ENCODE measurements at places on chromosomes 2 and 18.

GRCh38 chr2:118374974-118375755 is 286.9 kb downstream of the INSIG2 start:
- DNase-seq: no peak

DNA sequence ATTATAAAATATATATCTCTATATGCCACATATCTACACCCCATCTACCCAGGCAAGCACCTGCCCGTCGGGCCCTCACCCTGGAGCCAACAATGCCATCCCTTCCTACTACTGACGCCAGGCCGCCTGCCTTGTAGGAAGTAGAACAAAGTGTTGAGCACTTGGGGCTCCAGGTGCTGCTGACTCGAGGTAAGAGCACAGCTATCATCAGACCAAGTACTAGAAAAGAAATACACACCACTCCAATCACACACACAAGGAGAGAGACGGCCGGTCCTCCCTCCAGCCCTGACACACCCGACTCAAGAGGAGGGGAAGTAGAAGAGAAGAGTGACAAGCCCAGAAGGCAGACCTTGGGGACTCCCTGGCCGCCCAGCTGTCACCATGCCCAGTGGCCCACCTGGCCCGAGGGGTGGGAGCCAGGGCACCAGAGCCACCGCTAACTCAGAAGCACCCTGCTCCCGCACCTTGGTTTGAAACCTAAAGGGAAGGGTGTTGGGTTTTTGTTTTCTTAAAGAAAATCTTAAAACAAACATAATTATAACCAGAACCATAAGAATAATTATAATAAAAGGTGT is 64.0 kb upstream of the POMC start:
- DNase-seq: no peak

DNA sequence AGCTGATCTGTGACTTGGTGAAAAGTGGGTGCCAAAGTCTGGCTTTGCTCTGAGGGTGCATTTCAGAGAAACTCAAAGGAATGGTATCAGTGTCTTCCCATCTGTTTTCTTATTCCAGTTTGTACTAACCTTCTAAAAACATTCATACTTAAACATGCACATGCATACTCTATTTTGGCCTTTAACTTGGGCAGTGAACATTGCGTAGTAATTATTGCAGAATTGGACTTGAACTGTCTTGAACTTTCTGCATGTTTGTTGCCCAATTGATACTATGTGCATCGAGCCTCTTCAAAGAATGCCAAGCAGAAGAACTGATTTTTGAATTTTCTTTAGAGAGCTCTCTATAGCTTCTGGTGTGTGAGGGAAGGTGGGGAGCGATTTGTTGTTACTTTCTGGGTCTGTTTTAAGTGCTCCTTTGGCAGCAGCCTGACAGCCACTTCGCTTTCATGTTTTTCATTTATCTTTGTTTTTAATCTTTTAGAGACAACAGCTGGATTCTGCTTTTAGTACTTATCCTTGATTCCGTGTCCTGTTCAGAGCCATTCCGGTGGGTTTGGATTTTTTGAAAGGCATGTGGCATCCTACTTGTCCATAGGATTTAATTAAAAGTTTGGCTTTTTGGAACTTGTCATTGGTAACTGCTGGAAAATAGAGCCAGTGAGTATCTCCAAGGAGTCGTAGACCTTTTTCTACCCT is 159.2 kb downstream of the RAPGEF4 start:
- DNase-seq: no peak

- DNase-seq: no peak
These were observed 64.4 kb upstream of the FSIP2 start for GRCh38 chr2:185674232-185674631.

DNA sequence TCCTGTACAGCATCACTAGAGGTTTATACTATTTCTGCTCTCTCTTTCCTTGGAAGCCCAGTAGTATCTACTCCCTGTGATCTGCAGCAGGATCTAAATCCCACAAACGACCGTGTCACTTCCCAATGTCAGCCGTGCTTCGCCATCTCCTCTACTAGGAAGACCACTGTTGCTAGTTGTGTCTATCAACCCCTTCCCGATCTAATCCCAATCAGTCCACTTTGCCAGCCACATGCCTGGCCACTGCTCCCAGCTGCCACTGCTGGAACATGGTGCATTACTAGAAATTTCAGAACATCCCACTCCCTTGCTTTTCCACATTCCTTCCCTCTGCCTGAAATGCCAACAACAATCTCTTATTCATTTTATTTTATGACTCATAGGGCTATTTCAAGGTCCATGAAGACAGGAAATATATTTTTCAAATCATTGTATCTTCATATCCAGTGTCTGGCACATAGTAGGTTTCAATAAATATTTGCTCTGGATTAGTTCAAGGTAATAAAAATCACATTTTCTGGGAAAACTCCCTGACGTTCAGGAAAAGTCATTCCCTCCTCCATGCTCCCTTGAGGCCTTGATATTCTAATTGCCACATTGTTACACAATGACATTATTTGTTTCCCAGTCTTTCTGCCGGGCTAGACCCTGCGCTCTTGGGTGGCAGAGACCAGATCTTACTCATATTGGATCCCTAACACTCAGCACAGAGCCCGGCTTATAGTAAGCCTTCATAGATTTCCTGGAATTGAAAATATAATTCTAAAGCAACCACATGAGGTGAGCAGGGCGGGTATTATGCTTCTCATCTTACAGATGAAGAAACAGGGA is 2.1 kb upstream of the TRIB2 start:
- DNase-seq: no peak

GRCh38 chr2:64696636-64697035 is 42.9 kb upstream of the SERTAD2 start:
- DNase-seq: no peak

- no peak for DNase-seq
These were observed 21.0 kb downstream of the MYO1B start for GRCh38 chr2:191266201-191266600.

GRCh38 chr2:4840791-4841190 is 851.4 kb upstream of the SOX11 start:
- no peak for DNase-seq

Measured in frontal cortex (tissue), 4 donors.